ENCODE measurements at places on chromosomes 1 and 21.
A peak's percentile ranks its signal among the peaks of the same experiment; 100 is the strongest.

DNA sequence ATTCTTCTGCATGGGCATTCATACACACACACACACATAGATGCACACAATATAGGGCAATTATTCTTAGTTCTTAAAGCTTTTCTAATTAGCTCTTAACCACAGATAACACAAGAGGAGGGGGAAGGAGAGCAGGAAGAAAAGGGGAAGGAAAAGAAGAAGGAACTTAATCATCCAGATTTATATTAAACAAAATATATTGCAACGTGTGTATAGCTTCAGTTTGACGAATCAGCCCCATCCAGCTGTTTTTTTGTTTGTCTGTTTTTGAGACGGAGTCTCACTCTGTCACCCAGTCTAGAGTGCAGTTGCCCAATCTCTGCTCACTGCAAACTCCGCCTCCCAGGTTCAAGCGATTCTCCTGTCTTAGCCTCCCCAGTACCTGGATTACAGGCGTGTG, 21.7 kb upstream of the ANKRD13C start:
- no peak overlapping the region for H3K27ac ChIP-seq
- no peak overlapping the region for H3K4me3 ChIP-seq
- H3K4me1 ChIP-seq: no peaks in the 10 kb centered on the region
- no peaks in the 10 kb centered on the region for H3K27me3 ChIP-seq
- no peaks in the 10 kb centered on the region for H3K36me3 ChIP-seq

DNA sequence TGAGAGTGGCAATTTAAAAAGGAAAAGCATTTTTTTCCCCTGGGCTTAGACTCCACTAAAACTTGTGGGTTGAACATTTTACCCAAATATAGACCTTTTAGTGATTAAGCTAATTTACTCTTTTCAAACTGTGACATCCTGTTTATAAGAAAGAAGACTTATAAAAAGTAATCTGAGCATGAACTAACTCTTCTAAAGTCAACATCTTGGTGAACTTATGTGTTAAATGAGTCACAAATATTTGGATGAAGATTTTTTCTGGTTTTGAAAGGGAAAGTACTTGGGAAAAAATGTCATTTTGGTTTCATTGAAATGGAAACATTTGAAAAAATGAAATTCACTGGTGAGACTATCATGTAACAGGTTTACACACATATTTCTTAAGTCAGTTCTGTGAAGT, 109.8 kb downstream of the KCNK2 start:
- H3K36me3 ChIP-seq: no peaks in the 10 kb centered on the region
- no peaks in the 10 kb centered on the region for H3K4me1 ChIP-seq
- ATAC-seq: no peak
- H3K4me3 ChIP-seq: no peak overlapping the region
- no peaks in the 10 kb centered on the region for H3K27me3 ChIP-seq

DNA sequence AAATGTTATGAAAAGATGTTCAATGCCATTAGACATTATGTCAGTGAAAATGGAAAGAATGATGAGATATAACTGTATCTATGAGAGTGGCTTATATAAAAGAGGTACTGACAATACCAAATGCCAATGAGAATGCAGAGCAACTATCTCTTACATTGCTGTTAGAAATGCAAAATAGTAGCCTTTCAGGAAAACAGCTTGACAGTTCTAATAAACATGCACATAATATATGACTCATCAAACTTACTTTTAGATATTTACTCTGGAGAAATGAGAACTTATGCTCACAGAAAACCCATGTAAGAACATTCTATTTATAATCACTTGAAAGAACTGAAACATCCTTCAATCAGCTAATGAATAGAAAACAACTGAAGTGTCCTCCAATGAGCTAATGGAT, 996.7 kb upstream of the ADGRL4 start:
- no peak overlapping the region for H3K27ac ChIP-seq
- H3K4me1 ChIP-seq: no peaks in the 10 kb centered on the region
- no peaks in the 10 kb centered on the region for H3K27me3 ChIP-seq
- no peaks in the 10 kb centered on the region for H3K36me3 ChIP-seq

DNA sequence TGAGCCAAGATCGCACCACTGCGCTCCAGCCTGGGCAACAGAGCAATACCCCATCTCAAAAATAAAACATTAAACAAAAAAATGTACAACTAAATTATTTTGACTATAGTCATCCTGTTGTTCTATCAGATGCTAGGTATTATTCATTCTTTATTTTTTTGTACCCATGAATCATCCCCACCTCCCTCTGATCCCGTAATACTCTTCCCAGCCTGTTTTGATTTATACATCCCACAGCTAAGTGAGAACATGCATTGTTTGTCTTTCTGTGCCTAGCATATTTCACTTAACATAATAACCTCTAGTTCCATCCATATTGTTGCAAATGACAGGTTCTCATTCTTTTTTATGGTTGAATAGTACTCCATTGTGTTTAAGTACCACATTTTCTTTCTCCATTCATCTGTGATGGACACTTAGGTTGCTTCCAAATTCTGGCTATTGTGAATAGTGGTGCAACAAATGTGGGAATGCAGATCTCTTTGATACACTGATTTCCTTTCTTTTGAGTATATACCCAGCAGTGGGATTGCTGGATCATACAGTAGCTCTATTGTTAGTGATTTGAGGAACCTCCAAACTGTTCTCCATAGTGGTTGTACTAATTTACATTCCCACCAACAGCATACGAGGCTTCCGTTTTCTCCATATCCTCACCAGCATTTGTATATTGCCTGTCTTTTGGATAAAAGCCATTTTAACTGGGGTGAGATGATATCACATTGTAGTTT, 84.4 kb downstream of the MACF1 start:
- H3K36me3 ChIP-seq: peaks cover 83% of the 10 kb centered on the region
- H3K4me1 ChIP-seq: no peaks in the 10 kb centered on the region
- ATAC-seq: no peak
- H3K27me3 ChIP-seq: no peaks in the 10 kb centered on the region
- no peak overlapping the region for H3K4me3 ChIP-seq

DNA sequence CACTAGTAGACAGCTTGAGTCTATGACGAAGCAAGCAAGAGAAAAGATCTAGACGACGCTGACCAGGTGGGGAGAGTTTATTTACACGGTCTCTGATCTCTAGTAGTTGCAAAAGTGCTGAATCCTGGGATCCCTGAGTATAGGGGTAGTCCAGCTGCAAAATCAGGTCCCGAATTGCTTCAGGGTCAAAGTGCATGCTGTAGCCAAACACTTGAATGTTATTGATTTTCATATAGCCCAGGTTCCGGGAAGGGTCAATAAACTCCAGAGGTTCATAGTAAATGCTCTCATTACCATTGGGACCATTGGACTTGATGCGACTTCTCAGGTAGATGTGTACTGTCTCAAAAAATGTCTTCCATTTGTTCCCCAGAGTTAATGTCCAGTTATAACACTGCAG, 379.6 kb downstream of the BRINP3 start:
- no peak for ATAC-seq
- H3K27ac ChIP-seq: no peak overlapping the region
- no peak overlapping the region for H3K4me3 ChIP-seq

- H3K4me1 ChIP-seq: peaks cover 26% of the 10 kb centered on the region
- no peak for ATAC-seq
- H3K4me3 ChIP-seq: peak overlapping the region; percentile 26
Measured at GRCh38 chr1:183630748-183631147, 4.8 kb downstream of the ARPC5 start.

DNA sequence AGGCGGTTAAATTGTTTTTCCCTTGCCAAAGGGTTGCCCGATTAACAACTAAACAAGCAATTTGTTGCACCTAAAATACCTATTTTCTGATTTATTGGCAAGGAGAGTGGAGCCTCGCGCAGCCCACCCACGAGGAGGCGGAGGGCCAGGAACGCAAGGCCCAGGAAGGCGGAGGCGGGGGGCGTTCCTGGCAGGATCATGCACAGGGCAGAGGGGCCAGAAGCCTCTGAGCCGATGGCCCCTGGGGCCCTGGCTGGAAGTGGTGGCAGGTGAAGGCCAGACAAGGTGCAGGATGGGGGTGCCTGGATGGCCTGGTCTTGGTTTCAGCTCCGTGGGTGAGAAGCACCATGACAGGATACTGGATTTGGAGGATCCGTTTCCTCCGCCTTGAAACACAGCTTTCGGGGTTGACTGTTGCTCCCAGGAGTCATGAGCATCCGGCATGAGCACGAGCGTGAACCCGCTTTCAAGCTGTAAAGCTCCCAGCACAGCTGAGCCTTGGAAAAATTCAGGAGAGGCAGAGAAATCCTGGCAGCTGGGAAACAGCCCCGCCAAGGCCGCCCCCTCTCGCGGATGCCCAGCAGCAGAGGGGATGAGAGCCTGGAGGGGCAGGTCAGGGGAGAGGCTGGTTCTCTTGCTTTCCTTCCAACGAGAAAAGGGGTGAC, 35.0 kb downstream of the AJAP1 start:
- H3K36me3 ChIP-seq: no peaks in the 10 kb centered on the region
- no peaks in the 10 kb centered on the region for H3K4me1 ChIP-seq
- H3K27me3 ChIP-seq: peaks cover 16% of the 10 kb centered on the region

DNA sequence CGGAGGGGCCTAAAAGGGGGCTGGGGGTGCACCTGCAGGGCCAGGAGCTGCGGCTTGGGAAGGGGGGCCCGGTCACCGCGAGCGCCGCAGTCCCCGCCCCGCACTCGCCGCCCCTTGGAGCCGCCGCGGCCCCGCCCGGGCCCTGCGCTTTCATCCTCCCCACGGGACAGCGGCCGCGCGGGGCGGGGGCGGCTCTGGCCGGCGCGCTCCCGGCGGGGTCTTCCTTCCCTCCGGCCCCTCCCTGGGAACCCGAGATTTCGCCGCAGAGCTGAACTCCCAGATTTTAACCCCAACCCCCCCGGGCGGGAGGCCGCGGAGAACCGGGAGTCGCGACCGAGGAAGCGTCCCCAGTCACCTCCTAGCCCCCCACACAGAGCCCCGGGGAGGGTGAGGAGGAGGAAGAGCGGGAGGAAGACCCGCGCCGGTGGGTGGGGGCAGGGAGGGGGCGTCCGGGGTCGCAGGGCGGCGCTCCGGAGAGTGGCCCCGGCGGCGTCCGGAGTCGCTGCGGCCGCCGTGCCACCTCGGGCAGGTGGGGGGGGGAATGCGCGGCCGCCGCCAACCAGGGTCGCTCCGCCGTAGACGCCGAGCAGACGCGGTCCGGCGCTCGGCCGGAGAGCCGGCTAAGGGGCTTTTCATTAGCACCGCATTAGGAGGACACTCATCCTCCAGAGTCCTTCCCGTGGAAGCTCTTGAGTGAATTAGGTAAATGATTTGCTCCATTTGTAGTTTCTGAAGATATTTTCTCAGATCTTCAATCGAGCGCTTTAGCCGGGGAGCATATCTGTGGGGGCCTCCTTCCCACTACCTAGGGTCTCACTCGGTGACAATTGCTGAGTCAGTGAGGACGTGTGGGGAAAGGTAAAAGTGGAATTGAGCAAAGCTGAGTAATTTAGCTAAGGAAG, 31.6 kb upstream of the NFIA start:
- peaks cover 67% of the 10 kb centered on the region for H3K27me3 ChIP-seq
- peaks cover 29% of the 10 kb centered on the region for H3K4me1 ChIP-seq
- no peaks in the 10 kb centered on the region for H3K36me3 ChIP-seq
- peak; percentile 65 for ATAC-seq

DNA sequence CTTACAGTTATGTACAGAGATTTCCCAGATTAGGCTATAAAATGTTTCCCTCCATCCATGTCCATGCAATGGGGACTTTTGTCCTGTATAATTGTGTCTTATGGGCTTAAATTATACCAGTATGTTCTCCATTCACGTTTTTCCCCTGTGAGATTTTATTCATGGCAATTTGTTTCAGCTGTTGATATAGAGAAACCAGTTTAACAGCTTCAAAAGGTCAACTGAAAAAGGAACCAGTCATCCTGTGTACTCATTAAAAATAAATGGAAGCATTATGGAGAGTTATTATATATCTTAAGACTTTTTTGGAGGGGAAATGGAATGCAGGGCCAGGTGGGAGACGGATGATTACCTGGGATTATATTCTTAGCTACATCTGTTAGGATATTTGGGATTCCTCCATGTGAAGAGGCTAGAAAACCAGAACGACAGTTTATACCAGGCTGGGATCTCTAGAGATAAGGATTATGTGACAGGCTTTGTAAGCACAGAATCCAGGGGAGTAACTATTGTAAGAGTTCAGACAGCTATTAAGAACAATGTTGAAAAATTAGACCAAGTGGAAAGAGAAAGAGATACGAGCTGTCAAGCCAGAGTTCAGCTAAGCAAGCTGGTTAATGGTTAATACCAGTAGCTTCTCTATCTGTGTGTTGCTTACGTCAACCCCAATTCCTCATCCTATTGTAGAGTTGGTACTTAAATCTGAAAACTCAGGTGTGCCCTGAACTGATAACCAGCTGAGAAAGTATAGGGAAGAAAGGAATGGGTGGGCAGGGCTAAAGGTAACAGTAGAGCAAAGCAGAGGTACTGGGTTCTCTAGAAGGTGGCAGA, 12.4 kb upstream of the ZNF697 start:
- H3K4me3 ChIP-seq: no peak overlapping the region
- no peak overlapping the region for H3K27ac ChIP-seq
- H3K27me3 ChIP-seq: peaks cover 17% of the 10 kb centered on the region
- H3K4me1 ChIP-seq: peaks cover 23% of the 10 kb centered on the region
- no peaks in the 10 kb centered on the region for H3K36me3 ChIP-seq

- ATAC-seq: no peak
- no peaks in the 10 kb centered on the region for H3K27me3 ChIP-seq
- H3K4me3 ChIP-seq: no peak overlapping the region
- H3K36me3 ChIP-seq: no peaks in the 10 kb centered on the region
- H3K27ac ChIP-seq: no peak overlapping the region
- H3K4me1 ChIP-seq: no peaks in the 10 kb centered on the region
Measured at GRCh38 chr1:56189454-56189853, 389.9 kb downstream of the PLPP3 start.

DNA sequence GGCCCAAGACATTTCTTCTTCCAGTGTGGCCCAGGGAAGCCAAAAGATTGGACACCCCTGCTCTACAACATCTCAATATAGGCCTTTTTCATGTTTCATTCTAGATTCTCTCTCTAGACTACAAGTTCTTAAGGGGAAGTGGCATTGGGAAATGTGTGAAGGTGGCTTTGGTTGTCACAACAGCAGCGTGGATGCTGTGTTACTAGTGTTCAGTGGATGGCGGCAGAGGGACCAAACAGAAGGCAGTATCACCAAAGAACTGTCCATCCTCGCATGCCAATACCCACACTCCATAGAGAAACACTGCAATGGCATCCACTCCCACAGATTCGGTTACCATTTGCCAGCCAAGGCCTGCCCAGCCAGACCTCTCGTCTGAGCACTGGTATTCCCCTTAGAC, 24.3 kb upstream of the IFNAR2 start:
- peak overlapping the region; percentile 12 for H3K4me3 ChIP-seq
- peaks cover 7% of the 10 kb centered on the region for H3K36me3 ChIP-seq
- H3K27ac ChIP-seq: peak overlapping the region; percentile 92
- H3K4me1 ChIP-seq: peaks cover 41% of the 10 kb centered on the region

- no peak for ATAC-seq
- no peaks in the 10 kb centered on the region for H3K36me3 ChIP-seq
- H3K4me3 ChIP-seq: no peak overlapping the region
- H3K27me3 ChIP-seq: peaks cover 37% of the 10 kb centered on the region
Measured at GRCh38 chr21:26849428-26850115, 4.4 kb upstream of the ADAMTS1 start.

- H3K36me3 ChIP-seq: no peaks in the 10 kb centered on the region
- ATAC-seq: no peak
- no peak overlapping the region for H3K4me3 ChIP-seq
- no peak overlapping the region for H3K27ac ChIP-seq
- no peaks in the 10 kb centered on the region for H3K27me3 ChIP-seq
- H3K4me1 ChIP-seq: no peaks in the 10 kb centered on the region
Measured at GRCh38 chr1:236035681-236036101, 29.2 kb downstream of the NID1 start.
